ENCODE measurements at places on chromosomes 4 and X.

- DNase-seq: no peak
Measured at GRCh38 chrX:39020051-39020669, 218.9 kb downstream of the MID1IP1 start.

DNA sequence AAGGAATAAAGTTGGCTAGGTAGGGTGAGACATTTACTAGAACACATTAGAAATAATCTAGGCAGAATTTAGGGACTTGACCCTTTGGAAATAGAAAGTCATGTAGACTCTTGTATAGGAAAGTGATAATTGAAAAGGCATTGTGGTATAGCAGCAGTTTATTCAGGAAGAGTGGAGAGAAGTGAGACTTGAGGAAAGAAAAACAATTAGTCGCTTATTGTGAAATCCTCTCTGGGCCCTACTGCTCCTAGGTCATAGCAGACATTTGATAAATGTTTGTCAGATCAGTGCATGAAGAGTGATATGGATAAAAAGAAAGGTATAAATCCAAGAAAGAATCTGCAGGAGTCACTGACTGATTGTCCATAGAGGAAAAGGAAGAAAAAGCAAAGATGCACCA lies 337.6 kb downstream of the HNRNPD start:
- DNase-seq: no peak

DNA sequence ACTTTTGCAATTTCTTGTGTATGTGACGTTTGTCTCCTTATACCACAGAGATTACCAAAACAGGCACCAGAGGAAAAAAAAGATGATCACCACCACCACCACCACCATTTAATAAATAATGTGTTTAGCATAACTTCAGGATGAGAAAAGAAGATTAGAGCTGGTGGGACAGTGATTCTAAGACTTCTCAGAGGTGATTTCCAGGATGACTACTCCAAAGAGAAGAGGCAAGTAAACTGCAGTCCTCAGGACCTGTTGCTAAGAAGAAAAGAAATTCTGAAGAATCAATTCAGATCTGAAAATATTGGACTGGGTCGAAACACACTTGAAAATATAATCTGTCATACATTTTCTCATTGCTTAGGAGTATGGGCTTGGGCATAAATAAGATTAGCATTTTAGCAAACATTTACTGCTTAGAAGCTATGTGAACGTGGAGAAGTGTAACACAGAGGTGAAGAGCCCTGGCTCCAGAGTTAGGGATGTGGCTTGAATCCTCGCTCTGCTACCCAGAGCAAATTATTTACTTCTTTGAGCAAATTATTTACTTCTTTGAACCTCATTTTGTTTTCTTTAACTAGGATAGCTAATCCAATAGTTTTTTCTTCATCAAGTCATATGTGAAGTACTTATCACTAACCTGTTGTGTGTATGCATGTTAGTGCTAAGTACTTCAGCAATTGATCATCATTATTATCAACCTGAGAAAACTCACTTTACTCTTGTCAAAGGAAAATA lies 10.5 kb upstream of the YTHDC1 start:
- DNase-seq: no peak

DNA sequence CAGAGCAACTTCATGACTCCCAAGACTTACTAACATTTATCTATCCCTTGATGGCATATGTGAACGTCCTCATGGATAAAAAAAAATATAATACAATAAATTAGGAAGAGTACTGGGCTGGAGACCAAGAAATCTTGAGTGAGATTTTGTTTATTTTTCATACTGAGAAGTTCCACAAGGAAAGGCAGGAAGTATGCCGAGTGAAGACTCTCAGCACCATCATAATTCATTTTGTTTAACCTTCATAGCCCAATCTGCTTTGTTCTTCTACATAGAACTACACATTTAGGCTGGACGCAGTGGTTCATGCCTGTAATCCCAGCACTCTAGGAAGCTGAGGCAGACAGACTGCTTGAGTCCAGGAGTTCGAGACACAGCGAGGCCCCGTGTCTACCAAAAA lies 198.3 kb downstream of the NSUN7 start:
- DNase-seq: no peak

- no peak for DNase-seq
Measured at GRCh38 chrX:12153741-12154140, 15.5 kb downstream of the FRMPD4 start.

DNA sequence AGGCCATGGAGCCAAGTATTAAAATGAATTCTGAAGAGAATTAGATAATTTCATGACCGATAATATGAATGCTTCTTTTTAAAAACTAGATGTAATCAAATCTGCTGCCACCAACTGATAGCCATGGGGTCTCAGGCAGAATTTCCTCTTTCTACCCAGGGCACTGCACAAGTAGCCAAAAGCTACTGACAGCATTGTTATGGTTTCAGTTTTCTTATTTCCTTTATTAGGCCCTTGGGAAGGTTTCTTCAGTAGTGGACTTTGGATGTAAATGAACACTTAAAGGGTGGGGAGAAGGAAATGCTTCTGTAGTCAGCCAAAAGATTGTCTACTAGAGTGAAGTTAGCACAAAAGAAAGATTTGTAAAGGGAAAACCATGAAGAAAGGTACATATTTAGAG lies 686.0 kb downstream of the ADGRL3 start:
- DNase-seq: no peak

DNA sequence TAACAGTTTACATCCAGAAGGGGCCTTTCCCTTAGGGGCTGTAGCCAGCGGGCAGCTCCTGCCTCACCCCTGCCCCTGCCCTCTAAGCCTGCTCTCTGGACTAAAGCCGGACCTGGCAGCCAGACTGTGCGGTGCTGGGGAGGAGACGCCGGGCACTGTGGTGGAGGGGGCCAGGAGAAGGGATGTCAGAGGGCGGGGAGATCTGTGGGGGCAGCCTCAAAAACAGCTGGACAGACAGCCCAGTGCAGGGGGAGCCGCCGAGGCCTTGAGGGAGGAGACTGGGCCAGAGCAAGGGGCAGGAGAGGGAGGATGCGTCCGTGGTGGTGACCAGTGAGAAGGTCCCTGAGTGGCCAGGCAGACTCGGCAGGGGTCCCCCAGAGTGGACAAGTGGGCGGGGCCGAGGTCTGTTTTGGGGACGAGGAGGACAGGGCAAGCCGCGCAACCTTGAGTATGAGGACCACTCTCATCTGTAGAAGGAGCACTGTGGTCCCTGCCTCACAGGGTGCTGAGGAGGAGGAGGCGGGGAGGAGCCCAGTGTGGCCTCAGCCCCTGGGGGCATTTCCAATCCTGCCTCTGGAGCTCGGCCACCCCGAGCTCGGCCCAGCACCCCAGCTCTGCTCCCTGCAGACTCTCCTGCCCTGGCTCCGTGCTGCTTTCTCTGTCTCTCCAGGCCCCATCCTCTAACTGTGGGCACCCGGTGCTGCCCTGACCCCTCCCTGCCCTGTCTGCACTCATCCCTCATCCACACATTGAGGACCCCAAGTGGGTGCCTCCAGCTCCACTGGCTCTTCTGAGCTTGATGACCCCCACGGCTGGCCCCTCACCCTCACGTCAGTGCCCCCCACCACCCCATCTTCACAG lies 59.2 kb upstream of the NKX1-1 start:
- DNase-seq: no peak

DNA sequence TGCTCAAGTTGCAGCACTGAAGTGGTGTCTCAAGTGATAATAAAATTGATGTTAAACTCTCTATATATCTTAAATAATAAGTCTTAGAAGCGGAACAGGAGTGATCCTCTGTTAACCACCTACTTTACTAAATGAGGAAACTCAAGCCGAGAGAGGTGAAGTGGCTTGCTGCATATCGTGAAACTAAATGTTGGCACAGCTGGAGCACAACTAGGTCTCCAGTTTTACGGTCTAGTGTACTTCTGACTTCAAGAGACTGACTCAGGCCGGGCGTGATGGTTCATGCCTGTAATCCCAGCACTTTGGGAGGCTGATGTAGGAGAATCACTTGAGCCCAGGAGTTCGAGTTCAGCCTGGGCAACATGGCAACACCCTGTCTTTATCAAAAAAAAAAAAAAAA lies 35.5 kb upstream of the PLS3 start:
- no peak for DNase-seq

- DNase-seq: no peak
Measured at GRCh38 chr4:128951316-128951715, 141.8 kb downstream of the JADE1 start.

- no peak for DNase-seq
Measured at GRCh38 chr4:176376032-176376614, 56.4 kb downstream of the SPCS3 start.

- DNase-seq: no peak
Measured at GRCh38 chr4:81498046-81498445, 26.3 kb upstream of the RASGEF1B start.

DNA sequence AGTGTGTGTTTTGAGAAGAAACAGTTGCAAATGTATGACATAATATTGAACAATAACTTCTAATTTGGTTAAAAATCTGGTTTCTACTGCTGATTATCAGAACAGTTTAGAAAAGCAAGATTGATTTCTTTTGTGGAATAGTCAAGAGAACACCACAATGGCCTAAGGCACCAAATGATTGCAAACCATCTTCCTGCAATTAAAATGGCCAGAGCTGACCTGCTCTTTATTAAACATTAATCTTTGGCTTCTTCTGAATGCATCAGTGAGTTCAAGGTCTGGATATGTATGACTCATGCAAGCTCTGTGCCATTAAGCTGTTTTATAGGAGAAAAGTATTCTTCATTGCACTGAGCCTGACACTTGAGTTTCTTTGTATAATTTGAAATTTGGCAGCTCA lies 107.8 kb upstream of the PDHA2 start:
- DNase-seq: no peak

DNA sequence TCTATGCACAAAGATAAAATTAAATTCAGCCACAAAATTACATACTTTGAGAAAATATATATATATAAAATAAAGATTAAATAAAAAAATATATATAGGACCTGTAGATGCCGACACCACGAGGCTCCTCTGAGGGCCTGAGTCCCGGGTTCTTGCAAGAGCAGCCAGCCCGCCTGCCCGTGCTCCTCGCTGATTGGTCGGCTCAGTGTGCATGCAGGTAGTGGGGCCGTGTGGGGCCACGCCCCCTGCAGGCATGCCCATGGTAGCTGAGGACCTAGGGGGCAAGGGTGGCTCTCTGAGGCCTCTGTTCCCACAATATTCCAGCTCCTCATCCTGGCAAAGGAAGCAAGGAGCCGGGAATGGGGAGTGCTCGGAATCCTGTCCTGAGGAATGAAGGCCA lies 80.5 kb upstream of the AMELX start:
- DNase-seq: no peak

GRCh38 chrX:48794911-48795515 lies 6.9 kb upstream of the HDAC6 start:
- DNase-seq: no peak

- DNase-seq: no peak
Measured at GRCh38 chrX:108875548-108875947, 139.2 kb upstream of the IRS4 start.

GRCh38 chr4:156336511-156336910 lies 382.8 kb upstream of the CTSO start:
- DNase-seq: no peak

DNA sequence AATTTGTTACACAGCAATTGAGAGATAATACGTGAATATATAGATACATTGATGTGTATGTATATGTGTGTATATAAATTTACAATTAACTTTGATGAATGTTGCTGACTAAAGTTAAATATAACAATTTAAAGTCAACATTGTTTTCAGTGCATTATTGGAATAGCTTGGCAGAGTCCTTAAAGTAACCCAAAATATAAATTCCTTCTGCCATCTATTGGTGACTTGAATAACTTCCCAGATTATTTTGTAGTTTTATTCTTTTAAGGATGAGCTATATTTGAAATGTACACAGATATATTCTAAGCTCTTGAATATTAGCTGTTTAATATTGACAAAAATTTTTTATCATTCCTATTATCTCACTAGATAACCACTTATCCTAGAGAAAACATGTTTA lies 298.2 kb upstream of the FSTL5 start:
- DNase-seq: no peak

GRCh38 chr4:121316091-121316490 lies 64.7 kb downstream of the QRFPR start:
- no peak for DNase-seq

- DNase-seq: no peak
Measured at GRCh38 chrX:25034889-25035288, 19.1 kb upstream of the ARX start.

GRCh38 chrX:53004038-53004437 lies 44.6 kb upstream of the GPR173 start:
- no peak for DNase-seq

DNA sequence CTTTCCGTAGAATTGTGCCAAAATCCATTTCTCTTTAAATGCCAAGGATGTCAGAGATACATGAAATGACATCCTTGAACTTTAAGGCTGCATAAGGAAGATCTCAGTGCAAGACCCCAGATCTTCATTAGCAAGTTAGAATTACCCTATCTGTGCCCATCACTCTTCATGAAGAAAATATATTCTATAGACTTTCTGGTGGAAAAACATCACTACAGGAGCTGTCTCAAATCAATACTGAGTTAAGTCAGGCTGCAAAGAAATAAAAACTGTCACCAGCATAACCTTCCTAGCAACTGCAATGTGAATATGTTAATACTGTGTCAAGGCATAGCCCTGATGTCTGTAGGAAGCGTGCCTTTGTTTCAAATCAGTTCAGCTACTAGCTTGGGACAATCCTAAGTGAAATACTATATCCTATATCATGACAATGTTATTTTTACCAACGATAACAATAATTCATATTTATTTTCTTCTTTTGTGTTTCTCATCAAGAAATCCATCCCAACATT lies 173.3 kb downstream of the TBCK start:
- no peak for DNase-seq

DNA sequence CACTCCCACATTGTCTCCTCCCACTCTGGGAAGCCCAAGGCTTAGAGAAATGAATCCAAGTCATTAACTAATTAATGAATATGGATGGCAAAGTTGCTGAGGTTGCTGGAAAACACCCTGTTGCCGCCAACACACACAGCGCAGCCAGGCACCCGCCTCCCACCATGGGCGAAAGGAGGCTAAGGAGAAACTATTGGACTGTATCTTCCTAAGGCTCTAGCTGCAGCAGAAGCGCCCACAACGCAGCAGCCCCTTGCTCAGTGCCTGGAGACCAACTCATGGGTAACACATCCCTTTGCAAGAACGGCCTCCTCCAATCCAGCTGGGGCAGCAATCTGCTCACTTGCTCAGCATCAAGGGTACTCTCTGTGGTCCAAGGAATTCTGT lies 34.2 kb downstream of the TSC22D3 start:
- DNase-seq: no peak

- no peak for DNase-seq
Measured at GRCh38 chr4:57418133-57418532, 307.9 kb upstream of the IGFBP7 start.

- no peak for DNase-seq
Measured at GRCh38 chr4:135508006-135508714, 1306.6 kb upstream of the PABPC4L start.

DNA sequence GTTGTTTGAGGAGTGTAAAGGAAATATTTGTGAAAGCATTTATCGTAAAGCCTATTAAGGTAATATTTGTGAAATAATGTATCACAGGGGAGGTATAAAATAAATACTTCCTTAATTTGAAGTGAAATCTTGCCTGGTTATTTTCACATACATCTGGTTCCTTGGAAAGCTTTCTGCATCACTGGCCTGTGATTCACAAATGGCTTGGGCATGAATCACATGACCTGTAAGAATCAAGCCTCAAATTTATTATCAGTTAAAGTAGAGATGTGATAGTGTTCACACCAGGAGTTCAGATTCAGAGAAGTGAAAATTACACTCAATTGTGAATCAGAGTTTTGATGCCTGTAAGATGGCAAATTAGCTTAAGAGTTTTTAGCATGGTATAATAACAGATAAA lies 1911.4 kb downstream of the STIM2 start:
- DNase-seq: no peak

Measured in Panc1 (cell line).